ENCODE measurements at places on chromosomes 1 and 21. TPM values are rescaled to one million over a fixed set of nuclear protein-coding genes. Genes with fewer than 3 reads are reported as not detected.

EFNA3 gene
- 6.2 TPM for total RNA-seq

HSD3B1 gene
- not detected for total RNA-seq

TMEM82 gene
- not detected for total RNA-seq

SPRR1B gene
- not detected for total RNA-seq

PRELP gene
- total RNA-seq: not detected

RGS8 gene
- not detected for total RNA-seq

MRTO4 gene
- total RNA-seq: 67.1 TPM

PGLYRP4 gene
- not detected for total RNA-seq

KDM5B gene
- total RNA-seq: 13.8 TPM

ELF3 gene
- 206 TPM for total RNA-seq

KLHDC7A gene
- total RNA-seq: 2.3 TPM

HDAC1 gene
- total RNA-seq: 53.0 TPM

LRRC39 gene
- 0.20 TPM for total RNA-seq

GSTM1 gene
- total RNA-seq: 0.35 TPM

CNKSR1 gene
- 0.26 TPM for total RNA-seq

TRIM63 gene
- total RNA-seq: 0.54 TPM

SPRR2B gene
- total RNA-seq: not detected

LENEP gene
- not detected for total RNA-seq

KLF17 gene
- 0.27 TPM for total RNA-seq

MAST2 gene
- 24.4 TPM for total RNA-seq

ALX3 gene
- total RNA-seq: not detected

CYP4A22 gene
- not detected for total RNA-seq

NFYC gene
- 37.7 TPM for total RNA-seq

PEAR1 gene
- 12.1 TPM for total RNA-seq

AKNAD1 gene
- total RNA-seq: 1.2 TPM

Measured in A549 treated with ZK216348 at 1 μM for 4 hours (cell line).